ENCODE measurements at places on chromosomes 5 and 9. TPM values are rescaled to one million over a fixed set of nuclear protein-coding genes. Genes with fewer than 3 reads are reported as not detected.

- H3K27me3 ChIP-seq: no peaks in the 10 kb centered on the region
- H3K36me3 ChIP-seq: no peaks in the 10 kb centered on the region
- peak overlapping the region; percentile 60 for H3K4me3 ChIP-seq
- peaks cover 46% of the 10 kb centered on the region for H3K4me1 ChIP-seq
- H3K27ac ChIP-seq: no peak overlapping the region
- DNase-seq: peak; percentile 79
Observed at GRCh38 chr9:121735793-121736770, 84.6 kb downstream of the DAB2IP start.

- peak within 1 kb of the TSS; percentile 28 for H3K27ac ChIP-seq
- peak; percentile 86 for DNase-seq
- no peaks in the 10 kb centered on the region for H3K27me3 ChIP-seq
Observed at GRCh38 chr5:56814963-56815657, at the start of gene MAP3K1. Gene MAP3K1 (plus strand): TSS chr5:56815549. CDS start chr5:56815574, 25 bp downstream.

- no peak within 1 kb of the TSS for H3K4me3 ChIP-seq
- no peak for DNase-seq
- no peak within 1 kb of the TSS for H3K27ac ChIP-seq
- no peaks in the 10 kb centered on the region for H3K27me3 ChIP-seq
- H3K4me1 ChIP-seq: no peaks in the 10 kb centered on the region
Observed at GRCh38 chr9:136303825-136304416, at the start of gene CCDC187. Gene CCDC187 (minus strand): TSS chr9:136304094. CDS start chr9:136303830, 264 bp downstream.

DNA sequence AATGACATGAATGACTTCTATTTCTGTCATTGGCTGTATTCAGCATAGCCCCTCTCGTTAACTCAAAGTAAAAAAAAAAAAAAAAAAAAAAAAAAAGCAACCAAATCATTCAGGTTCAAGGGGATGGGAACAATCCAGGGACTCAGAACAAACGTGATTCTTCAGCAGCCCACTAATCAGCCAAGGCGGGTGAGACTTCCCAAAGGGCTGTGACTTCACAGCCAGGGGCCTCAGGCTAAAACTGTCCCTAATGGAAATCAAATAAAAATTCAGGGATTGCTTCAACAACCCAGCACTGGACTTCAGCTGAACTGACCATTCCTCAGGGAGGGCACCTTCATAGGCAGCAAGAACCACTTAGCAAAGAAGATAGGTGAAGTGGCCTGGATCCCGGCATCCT is 86.2 kb upstream of the FAM169A start:
- no peaks in the 10 kb centered on the region for H3K27me3 ChIP-seq
- H3K36me3 ChIP-seq: no peaks in the 10 kb centered on the region
- no peak for DNase-seq
- no peak overlapping the region for H3K27ac ChIP-seq

Gene SURF1
- total RNA-seq: 43.1 TPM

- H3K27me3 ChIP-seq: peaks cover 45% of the 10 kb centered on the region
- peaks cover 15% of the 10 kb centered on the region for H3K4me1 ChIP-seq
- H3K36me3 ChIP-seq: no peaks in the 10 kb centered on the region
- no peak overlapping the region for H3K27ac ChIP-seq
Observed at GRCh38 chr5:174736331-174736721, 11.9 kb downstream of the MSX2 start.

Gene ANKRD18A
- 13.2 TPM for total RNA-seq
